ENCODE measurements at places on chromosomes 2 and 18.

DNA sequence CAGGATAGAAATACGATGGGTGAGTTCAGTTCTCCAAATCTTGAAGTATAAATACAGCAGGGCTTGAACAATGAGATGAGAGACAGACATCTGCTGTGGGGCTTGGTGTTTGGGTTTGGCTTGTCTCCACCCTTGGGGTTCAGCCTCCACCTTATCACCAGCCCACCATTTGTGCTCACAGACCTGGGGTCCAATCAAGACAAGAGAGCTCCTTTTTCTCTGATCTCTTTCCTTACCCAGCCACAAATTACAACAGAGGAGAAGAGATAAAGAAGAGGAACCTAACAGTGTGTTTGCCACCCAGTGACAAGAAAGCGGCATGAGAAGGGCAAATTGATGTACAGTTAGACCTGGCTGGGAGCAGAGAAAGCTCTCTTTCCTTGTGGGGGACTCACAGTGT, 204.5 kb upstream of the CXCR4 start:
- no peak for DNase-seq

DNA sequence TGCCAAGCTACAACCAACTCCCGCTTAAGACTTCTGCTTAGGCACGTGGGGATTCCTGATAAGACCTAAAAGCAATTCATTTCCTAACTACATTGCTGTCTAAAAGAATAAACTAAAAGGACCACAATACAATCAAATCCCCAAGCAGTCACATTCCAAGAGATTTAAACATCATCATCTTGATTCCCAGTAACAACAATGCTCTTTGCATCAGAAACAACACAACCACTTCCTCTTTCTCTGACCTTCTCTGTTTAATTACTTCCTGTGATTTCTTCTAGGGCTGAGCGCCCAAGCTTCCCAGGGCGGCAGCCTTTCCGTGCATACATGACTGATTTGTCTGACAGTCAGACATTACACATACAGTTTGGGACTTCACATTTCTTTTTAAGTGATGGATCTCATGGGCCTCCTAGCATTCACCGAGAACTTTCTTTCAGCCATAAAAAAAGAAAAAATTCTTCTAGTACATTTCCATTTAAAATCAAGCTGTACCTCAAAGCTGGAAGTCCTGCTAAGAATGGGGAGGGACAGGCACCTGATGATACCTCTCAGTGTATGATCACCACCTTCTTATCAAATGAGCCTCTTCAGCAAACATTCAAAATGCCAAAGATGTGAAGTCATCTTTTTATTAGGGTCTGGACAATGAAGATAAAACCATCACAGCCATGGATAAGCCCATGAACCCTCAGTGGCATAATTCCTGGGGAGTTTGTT, 11.5 kb downstream of the SPRED2 start:
- no peak for DNase-seq

GRCh38 chr2:39326644-39327043, 82.9 kb upstream of the CDKL4 start:
- DNase-seq = no peak

GRCh38 chr2:10016802-10017258, 26.5 kb upstream of the KLF11 start:
- DNase-seq = no peak

DNA sequence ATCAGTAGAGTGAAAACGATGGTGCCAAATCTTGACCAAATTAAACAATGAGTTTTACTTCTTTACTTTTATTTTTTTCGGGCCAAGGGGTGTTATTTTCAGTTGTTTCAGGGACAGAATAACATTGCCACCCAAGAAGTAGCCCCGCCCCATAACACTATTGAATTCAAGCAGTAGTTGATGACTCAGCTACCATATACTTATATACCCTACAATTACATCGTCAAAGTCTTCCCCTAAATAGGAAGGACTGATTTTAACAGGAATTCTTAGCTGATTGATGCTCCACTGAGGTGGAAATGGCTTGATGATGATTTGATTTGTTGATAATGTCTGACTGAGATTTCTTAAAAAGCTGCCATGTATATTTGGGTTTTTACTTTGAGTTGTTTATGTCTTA, 24.7 kb downstream of the LYPD6B start:
- DNase-seq = no peak

DNA sequence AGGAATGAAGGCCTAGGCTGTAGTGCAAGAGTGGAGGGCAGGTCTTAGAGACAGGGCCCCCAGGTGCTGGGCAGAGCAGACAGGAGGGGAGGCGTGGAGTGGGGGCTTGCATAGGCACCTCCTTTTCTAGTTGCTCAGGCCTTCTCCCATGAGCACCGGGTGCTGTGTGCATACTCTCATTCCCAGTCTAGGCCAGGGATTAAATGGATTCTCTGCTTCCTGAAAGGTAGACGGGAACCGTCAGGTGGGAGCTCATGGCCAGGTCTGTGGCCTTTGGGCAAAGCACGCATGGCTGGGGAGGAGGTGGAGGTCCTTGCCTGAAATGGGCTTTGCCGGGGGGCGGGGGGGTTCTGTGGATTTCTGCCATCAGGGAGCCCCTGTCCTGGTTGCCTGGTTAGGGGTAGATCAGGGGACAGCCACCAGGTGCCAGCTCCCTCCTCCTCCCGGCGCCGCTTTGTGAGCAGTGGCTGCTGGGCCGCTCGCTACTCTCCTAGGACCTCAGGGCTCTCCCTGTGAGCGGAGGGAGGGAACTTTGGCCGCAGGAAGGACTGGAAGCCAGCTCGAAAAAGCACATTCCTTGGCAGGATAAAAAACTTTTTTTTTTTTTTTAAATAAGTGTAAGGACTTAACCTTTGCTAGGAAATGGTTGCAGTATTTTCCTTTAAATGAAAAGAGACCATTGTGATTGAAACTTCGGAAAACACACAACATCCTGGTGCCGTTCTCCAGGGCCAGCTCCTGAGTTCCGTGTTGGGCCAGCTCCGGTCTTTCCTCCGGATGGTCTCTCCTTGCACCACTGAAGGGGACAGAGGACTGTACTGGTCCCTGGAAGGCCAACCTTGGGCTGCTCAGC, 82.8 kb upstream of the HAAO start:
- no peak for DNase-seq

GRCh38 chr2:28406276-28407096, 13.8 kb downstream of the FOSL2 start:
- DNase-seq = peak; percentile 93

DNA sequence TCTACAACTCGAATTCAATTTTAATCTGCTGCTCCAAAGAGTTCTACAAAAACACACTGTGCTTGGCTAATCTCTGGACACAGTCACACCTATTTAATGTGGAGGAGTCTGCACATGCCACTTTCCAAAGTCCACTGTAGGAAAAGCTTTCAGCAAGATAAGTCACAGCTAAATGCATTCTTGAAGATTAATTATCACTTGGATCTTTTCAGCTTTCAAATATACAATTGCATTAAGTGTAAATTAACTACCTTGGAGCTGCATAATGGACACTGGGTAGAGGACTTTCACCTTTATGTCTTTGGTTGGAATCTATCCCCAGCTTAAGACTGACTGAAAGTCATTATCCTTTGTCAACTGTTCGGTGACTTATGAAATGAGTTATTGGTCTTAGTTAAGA, 565.1 kb downstream of the PIK3C3 start:
- no peak for DNase-seq

- no peak for DNase-seq
These were observed 49.0 kb downstream of the KYNU start for GRCh38 chr2:142926445-142926844.

DNA sequence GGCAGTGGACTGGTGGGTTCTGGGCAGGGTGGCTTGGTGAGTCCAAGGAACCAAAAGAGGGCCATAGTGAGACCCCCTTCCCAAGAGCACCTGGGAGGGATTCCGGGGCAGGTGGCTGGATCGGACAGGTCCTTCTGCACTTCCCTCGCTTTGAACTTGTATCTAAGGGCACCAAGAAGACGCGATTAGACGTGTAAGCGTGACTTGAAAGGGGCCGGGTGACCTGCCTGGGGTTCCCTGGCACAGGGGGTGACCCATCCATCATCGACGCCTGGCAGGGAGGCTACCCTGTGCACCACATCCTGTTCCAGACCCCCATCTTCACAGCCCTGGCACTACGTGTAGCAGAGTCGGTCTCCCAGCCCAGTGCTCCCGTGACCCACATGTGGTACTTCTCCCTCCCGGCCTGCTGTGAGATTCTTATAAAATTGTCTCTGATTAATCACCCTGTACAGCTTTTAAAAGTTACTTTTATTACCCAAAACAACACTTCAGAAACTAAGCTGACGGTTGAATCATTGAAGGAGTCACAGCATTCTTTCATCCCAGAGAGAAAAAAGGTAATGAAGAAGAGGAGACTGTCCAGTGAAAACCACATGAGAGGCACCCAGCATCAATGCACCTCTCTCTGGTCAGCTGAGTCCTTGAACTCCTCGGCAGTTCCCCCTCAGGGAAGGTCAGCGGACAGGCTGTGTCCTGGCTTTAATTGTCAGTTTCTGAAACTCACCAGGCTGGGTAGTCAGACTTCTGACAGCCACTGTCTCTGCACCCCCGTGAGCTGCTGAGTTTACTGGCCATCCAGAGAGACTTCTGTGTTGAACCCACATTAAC, 13.0 kb downstream of the SH3BP4 start:
- no peak for DNase-seq

DNA sequence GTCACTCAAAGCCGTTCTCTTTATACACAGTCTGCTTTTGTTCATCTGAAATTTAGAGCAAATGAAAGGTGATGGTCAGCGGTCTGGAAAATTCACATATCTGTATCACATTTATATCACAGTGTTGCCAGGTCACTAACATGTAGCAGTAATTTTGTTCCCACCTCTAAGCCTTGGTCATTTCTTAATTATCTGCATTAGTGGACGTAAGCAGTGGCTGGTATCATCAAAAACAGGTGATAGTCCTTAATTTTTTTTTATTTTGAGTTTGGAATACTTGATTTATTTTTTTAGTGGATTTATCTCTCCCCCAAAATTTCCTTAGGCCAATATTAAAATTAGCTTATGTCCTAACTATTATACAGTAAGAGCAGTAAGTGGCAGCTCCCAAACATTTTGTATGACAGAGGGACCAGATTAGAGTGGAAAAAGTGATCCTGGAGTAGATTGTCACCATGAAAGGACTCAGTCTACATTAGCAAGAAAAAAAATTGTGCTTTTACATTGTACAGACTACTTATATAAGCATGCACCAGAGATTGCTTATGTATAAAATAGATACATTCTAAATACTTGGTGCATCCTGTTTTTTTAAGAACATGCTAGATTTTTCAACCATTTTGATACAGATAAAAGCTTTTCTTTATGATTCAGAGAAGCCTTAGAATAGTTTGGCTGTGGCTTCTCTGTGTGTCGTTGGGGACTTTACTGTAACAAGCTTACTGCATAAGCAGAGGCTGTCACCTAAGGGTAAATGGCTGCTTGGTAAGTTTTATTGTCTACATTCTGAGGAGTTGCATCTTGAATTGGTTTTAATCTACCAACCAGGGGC, 65.0 kb downstream of the MAPRE2 start:
- no peak for DNase-seq

DNA sequence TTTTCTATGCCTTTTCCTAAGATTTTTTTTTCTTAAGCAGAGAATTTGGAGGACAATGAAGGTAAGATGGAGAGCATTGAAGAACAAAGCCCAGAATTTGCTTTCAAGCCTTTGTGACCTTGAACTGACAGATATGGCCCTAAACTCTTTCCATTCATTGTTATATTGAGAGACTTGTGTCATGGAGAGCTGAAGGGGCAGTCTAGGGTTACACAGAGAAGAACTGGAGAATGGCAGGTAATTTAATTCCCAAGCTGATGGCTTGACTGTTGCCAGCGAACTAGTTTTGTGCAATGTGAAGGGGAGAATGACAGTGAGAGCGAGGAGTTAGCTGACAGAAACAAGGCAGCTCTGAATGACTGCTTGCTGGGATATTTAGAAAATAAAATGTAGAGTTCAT, 1344.2 kb downstream of the LRP1B start:
- no peak for DNase-seq

DNA sequence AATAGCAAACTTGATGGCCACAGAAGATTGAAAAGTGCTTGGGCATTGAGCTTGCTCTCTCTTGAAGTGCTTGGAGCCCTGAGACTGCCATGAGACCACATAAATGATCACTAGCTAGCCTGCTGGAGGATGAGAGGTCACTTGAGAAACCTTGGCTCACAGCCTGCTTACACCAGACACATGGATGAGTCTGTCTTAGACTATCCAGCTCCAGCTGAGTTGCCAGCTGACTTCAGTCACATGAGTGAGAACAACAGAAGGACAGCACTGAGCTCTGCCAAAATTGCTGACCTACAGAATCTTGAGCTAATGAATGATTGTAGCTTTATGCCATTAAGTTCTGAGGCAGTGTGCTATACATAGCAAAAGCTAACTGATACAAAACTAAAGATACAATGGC, 18.1 kb downstream of the NABP1 start:
- DNase-seq = no peak

DNA sequence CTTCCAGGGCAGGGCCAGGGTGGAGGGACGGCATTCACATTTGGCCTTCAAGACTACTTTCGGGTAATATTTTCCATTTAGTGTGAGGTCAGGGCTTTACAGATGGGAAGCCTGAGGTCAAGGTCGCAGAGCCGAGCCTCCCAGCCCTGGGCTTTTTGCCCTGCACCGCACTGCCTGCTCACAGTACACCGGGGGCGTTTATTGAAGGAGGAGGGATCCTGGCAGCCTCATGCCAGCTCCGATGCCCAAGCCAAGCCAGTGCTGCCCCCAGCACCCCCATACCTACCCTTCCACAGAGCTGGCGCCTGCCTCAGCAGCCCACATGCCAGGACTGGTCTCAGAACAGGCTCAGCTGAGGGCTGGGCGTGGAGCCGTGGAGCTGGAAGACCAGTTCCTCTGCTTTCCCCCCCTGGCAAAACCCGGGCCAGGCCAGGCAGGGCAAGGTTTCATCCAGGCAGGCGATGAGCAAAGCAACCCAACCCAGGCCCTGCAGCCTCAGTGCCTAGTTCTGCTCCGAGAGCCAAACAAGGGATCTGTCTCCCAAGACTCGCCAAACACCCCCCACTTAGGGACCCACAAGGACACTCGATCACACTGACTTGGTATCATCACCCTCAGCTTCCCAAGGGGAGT, 11.9 kb downstream of the SDC1 start:
- DNase-seq = no peak

DNA sequence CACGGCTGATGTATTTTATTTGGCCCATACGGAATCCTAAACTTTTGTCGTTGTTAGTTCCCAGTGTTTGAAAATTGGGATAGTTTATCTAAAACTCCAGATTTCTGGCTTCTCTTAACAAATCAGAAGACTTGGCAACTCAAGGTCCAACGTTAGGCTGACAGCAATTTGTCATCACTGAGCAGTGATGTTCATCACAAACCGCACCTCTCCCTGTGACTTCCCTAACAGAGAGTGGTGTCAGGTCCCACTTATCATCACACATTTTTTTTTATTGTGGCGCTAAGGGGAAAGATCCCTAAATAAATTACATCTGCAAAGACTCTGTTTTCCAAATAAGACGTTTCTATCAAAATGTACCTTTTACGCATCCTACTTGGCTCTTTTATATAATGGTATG, 55.7 kb downstream of the RASGRP3 start:
- no peak for DNase-seq

GRCh38 chr2:171141320-171141719, 19.4 kb downstream of the TLK1 start:
- no peak for DNase-seq

DNA sequence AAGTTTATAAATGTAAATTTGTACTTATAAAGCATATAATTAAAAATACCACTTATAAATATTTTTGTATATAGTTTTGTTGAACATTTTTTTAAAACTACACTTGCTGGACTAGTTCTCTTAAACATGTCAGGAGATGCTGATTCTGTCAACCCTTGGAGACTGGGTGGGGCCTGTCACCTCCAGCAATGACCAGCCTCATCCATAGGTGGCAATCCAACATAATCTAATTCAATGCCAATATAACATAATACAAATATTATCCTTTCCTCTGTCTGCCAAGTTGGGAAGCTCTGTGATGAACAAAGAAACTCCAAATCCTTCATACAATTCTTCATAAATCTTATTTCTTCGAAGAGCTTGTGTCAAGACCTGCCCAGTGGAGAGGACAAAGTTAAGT, 140.4 kb downstream of the RBMS1 start:
- peak; percentile 55 for DNase-seq
